ENCODE measurements at places on chromosomes 7 and 10.

GRCh38 chr10:53127686-53128085, 355.1 kb upstream of the MBL2 start:
- DNase-seq = no peak

- no peak for DNase-seq
Observed at GRCh38 chr10:132364594-132364970, 32.4 kb upstream of the PWWP2B start.

GRCh38 chr10:80411267-80411668, 2.9 kb downstream of the PRXL2A start:
- DNase-seq = no peak

DNA sequence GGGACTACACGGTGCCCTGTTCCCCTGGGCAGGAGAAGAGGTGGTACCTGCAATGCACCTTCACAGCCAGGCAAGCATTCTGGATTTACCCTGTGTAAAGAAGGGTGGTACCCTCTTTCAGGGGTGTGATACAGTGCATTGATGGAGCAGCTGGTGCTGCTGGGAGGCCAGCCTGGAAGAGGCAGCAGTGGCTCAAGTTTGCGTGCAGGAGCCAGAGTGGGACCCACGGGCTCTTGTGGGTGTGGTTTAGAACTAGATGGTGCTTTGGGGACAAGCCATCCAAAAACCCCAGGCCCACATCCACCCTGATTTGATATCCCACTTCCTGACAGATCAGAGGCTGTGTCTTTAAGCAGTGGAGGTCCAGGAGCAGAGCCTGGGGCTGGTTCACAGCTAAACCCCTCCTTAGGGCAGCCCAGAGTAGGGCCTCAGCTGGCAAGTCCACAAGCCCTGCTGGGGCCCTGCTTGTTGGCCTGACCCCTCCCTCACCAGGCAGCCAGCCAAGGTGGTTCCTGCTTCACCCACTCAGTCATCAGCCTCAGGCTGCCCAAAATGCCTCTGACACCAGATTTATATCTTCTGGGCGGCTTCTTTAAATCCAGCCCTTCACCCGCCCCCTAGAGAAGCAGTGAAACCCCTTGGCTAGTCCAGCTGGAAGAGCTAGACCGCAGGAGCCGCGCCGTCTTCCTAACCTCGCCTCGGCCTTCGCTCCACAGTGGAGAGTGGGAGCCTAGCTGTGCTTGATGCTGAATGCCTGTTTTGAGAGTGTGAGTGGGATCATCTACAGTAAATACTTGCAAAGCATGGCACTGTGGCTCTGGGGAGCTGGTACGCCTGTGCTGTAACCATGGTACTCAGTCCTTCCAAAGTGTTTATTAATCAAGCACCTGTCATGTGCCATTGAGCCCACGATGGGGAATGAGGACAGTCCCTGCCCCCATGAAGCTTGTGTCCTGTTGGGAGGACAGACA, 1.4 kb upstream of the ASIC3 start:
- no peak for DNase-seq

DNA sequence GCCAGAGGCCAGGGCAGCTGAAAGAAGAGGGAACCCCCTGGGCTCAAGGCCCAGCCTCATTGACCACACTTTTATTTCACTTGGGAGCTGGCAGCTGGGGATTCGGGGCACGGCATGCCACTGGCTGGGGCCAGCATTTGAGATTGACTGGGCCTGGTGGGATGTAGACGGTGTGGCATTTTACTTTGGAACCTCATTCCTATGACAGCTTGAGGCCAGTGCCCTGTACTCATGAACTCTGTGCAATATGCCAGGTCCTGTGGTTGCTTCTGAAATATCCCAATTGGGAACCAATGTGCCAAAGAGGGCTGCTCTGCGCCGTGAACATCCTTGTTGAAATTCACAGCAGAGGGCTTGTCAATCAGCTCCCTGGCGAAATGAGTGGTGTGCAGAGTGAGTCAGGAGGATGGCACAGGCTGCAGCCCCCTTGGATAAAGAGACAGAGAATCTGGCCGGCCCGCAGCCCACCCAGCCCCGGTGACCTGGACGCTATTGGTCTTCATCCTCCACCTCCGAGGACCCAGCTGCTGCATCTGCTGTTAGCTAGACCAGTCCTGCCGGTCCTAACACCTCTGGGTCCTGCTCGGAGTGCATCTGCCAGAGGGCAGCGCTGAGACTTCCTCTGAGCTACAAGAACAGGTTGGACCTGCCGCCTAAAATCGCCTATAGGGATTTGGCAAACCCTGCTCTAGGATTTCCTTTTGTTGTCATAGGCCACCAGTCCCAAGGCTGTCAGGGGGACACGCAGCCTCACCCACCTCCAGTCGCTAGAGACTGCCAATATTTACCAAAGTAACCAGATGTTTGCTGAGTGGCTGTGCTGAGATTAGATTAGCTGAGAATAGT, 58.0 kb downstream of the PRKAG2 start:
- DNase-seq = no peak

DNA sequence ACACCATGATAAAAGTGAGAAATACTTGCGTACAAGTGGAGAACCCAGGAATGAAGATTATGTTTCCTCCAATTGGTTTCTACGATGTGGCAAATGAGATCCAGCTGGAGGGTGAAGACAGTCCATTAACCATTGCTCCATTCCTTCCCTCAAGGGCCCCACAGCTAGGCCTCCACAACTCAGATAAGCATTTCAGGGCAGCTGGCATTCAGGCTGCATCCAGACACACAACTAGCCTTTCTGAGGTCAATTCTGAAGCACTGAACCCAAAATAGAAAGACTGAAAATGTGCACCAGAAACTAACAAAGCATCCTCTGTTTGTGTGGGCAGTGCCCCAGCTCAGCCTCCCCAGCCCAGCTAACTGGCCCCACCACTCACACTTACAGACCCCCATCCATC, 94.8 kb downstream of the GSAP start:
- DNase-seq = peak; percentile 11

DNA sequence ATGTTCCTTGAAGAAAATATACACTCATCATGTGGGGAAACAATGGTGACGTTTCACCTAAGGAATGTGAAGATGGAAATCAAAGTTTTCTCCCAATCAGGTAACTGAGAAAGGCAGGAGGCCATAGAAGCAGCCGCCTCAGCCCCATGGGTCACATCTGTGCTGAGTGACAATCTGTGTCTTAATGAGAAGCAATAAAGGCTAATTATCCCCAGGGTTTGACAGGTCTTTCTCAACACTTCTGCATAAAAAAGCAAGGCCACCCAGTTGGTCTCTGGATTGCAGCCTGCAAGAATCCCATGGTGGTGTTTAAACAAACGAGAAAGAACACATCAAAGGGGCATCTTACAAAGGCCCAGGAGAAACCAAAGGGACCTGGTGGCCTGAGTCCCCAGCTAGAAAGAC, 91.1 kb upstream of the TNS3 start:
- DNase-seq = no peak

DNA sequence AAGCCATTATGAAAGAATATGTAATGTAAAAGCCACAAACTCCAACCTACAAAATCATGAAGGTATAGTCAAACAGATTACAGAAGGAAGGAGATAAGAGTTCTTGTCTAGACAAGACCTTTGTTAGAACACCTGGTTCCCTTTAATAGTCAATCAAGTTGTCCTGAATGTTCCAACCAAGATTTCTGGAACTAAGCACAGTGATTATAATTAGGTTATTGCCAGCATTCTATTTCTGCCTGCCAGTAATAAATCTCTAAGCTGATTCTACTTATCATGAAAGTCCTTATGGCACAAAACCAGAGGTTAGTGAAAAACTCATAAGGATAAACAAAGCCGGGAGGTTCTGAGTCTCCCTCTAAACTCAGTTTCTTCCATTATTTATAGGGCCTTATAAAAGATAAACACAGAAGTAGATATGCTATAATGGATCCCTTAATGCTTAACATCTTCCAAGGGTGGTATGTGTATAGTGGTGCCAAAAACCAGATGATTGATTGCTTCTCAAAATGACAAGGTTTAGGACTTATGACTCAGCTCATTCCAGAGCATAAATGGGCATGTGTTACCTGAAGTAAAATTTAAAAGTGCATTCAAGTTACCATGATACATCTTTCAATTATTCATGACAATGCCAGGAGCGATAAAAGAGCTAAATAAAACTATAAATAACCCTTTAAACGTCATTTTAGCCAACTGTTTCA, 237.2 kb downstream of the CSTF2T start:
- no peak for DNase-seq

DNA sequence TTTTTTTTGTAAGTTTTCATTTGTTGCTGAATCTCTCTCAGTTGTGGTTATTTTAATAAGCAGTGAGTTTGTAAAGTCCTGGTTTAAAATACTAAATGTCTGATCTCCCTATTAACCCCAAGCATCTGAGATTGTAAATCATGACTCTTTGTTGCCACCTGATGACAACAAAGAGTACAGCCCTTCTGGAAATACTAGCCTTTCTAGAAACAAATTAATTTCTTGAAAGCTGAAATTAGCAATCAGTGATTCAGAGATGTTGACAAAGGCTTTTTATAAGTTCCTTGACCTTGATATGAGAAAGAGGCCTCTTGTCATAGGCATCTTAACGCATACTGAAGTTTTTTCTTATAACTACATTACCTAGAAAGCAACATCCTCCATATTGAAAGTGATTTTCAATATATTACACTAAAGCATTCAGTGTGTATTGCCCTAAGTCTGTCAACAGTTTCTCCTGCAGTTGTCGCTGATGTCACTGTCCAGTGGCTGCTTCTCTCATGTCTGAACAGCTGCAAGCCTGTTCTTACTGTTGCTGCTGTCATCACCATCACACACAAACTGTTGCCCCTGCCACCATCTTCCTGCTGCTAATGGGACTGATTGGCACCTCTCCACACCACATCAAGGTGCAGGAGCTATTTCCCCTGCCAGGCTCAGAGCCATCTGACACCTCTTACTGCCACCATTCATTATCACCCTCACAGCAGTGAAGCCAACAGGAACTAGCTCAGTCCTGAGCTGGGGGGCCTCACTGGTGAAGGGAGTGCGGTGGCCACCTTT, 95.1 kb upstream of the LRGUK start:
- DNase-seq = no peak

DNA sequence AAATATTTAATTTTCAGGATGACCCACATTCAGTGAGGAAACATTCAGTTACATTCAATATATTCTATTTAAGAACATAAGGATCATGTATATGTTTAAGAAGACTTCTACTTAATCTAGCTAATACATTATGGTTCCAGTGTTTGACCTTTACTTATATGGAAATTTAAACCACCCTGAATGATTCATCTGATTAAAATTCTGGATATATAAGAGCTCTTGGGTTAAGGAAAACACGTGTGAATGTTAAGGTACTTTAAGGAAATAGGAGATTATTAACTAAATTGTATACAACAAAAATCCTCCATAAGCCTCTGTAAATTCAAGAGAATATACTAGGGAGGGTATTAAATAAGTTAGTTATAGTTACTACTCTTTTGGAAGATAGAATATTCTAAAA, 40.9 kb downstream of the HDAC9 start:
- no peak for DNase-seq

GRCh38 chr10:32950591-32951108, 7.4 kb downstream of the ITGB1 start:
- DNase-seq = no peak
